ENCODE measurements at places on chromosomes 11 and 22. TPM values are rescaled to one million over a fixed set of nuclear protein-coding genes. Genes with fewer than 3 reads are reported as not detected.

Gene SPDYC
- total RNA-seq = not detected

Gene SLC3A2
- 36.4 TPM for total RNA-seq

Gene SLC25A22
- total RNA-seq = 3.5 TPM

Gene LRRC74B
- total RNA-seq = not detected

Gene SYT7
- 32.5 TPM for total RNA-seq

Gene VSIG10L2
- not detected for total RNA-seq

Gene GRAP2
- total RNA-seq = 1.2 TPM

Gene TYR
- not detected for total RNA-seq

Gene FAM180B
- not detected for total RNA-seq

GRCh38 chr22:50289942-50290630 is 17.4 kb downstream of the PLXNB2 start:
- no peak for DNase-seq

DNA sequence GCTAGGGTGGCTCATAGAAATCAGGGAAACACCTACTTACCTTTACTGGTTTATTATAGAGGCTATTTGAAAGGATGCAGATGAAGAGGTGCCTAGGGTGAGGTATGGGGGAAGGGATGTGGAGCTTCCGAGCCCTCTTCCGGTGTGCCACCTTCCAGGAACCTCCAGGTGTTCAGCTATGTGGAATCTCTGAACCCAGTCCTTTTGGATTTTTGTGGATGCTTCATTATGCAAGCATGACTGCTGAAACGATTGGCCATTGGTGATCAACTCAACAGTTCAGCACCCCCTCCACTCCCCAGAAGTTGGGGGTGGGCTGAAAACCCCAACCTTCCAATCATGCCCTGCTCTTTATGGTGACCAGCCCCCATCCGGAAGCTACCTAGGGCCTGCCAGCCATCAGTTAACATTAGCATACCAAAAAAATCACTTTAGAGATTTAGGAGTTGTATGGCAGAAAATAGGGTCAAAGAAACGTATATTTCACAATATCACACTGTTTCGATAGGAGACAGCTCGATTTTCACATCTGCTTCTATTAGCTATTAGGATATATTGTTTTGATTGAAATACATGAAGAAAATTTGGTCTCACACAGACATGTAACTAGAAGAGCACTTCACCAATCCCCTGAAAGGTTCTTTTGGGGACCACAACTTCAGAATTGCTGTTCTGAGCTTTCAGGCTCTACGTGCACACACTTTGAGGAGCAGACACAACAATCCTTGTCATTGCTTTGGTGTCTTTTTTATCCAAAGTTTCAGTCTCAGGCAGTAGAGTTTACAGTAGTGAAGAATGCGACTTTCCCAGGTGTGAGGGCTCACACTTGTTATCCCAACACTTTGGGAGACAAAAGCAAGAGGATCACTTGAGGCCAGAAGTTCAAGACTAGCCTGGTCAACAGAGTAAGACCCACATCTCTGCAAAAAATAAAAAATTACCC is 3.3 kb upstream of the POLR2G start:
- no peak for DNase-seq

- DNase-seq = no peak
Observed at GRCh38 chr11:119572481-119573424, 149.8 kb upstream of the THY1 start.

- DNase-seq = no peak
Observed at GRCh38 chr11:404551-405264, 10.1 kb downstream of the SIGIRR start.

DNA sequence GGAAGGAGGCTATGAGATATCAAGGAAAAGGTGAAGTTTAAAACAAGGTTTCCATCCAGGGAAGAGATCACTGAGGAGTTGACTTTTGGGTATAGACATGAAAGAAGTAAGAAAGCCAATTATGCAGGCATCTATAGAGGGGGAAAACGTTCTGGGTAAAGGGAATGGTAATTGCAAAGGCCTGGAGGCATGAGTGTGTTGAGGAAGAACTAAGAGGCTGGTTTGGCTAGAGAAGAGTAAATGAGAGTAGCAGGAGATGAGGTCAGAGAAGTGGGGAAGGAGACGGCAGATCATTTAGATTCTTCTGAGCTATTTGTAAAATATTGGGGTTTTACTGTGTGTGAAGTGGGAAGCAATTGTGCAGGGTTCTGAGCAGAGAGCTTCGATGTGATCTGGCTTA is 7.6 kb downstream of the ENDOD1 start:
- DNase-seq = no peak

- no peak for DNase-seq
Observed at GRCh38 chr11:64585150-64585549, 5.9 kb upstream of the SLC22A12 start.

DNA sequence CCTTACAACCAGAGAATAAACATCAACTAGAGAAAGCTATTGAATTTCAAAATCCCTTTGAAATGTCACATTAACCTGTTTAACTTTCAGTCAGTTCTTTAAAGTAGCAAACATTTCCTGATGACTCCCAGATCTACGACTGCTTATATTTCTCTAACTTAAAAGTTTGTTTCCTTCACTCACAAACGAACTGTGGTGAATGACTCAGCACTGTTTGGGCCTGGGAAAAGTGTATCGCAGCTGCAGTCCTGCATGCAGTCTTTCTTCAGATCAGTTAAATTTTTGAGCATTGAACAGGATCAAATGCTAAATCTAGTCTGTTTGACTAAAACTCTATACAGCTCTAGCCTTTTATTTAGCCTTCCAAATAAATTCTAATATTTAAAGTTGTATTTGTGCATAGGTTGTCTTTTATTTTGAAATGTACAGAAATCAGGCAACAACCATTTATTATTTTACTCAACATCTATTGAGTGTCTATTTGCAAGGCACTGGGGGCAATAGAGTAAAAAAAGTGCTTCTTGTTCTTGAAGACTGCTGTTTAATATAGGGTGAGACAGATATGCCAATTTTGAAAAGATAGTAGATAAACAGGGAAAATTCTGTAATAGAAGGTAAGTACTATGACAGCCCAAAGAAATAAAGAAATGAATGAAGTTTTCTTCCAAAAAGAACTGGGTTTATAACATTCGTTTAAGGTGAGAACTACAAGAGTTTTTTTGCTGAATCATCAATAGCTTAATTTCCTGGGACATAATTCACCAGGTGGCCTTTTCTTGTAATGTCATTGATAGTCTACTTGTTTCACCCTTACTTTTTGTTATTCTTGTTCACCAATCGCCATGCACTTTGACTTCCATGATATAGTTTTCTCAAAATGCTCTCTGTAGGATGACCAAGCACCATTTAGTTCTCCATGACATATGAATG is 235.4 kb downstream of the METTL15 start:
- DNase-seq = no peak

DNA sequence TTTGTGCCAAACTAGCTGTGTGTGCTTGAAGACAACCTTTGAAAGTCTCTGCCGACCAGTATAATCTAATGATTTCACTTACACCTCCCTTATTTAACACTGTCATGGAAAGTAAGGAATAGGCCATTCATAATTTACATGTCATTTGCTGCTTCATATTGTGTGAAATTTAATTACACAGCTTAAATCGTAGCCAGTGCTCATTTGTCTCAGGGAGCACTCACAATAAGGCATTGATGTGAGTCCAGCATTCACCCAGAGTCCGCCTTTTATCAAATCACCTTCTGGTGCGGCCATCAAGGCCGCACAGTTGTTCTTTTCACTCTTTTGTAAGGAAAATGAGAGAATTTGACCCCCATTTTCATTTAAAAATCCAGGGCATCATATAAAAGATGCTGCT is 46.9 kb downstream of the PAX6 start:
- no peak for DNase-seq

DNA sequence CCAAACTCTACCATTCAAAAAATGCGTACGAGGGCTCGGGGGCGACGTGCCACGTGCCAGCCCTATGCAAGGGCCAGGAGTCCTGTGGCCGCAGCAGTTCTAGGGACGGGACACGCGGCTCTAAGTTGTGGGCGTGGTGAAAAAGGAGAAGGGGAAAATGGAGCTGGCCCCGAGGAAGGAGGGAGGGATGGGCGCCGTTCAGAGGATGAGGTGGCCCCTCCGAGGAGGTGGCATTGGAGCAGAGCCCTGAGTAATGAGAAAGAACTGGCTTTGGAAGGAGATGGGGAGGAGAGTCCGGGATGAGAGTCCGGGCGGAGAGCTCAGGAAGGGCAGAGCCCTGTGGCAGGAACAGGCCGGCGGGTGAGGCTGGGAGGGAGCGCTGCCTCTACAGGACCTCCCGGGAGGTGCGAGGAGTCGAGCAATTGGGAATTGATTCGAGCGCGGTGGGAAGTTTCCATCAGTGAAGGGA is 21.0 kb downstream of the OTUB1 start:
- no peak for DNase-seq

GRCh38 chr22:27851974-27852746 is 50.6 kb upstream of the MN1 start:
- peak; percentile 45 for DNase-seq

DNA sequence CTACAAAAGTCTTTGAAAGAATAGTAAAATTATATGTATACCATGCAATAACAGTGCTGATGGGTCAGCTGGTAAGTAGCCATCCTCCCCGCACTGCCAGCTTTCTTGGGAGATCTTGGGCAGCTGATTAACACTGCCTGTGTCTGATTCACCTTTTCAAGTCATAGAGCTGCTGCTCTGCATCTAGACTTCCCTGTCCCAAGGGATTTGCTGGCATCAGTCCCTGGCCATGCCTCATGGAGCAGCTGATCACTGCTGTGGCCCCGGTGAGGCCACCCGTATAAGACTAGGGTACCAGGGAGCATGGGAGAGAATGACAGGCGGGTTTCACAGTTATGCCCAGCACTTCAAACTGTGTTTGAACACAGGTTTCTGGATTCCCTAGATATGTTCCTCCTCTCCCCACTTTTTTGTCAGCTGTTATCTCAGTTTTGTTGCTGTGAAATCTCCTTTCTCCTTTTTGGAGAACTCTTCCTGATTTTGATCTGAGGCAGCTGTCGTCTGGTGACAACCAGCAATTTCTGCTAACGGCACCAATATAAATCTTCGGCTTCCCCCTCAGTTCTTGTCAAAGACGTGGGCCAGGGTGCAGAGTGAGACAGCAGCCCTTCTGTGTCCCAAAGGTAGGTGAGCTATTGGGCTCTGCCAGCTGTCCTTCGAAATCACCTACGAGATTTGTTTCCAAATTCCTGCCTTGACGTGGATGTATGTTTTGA is 438.9 kb downstream of the NTM start:
- no peak for DNase-seq

DNA sequence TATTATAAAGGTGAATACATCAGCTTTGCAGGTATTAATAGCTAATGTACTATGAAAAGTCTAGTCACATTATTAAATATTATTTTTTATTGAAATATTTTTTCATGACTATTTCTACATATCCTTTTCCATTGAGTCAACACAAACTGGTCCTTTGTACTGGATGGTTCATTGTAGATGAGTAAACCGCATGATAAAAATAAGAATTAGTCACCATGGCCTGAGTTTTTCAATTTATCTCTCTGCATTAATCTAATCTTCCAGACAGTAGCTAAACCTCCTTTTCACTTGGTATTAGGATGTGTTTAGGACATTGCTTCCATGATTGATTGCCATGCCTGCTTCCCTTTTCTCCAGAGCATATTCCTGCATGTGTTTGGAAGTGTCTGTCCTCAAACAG is 439.4 kb upstream of the ARHGAP42 start:
- no peak for DNase-seq
